ENCODE measurements at places on chromosomes 1 and 21.

DNA sequence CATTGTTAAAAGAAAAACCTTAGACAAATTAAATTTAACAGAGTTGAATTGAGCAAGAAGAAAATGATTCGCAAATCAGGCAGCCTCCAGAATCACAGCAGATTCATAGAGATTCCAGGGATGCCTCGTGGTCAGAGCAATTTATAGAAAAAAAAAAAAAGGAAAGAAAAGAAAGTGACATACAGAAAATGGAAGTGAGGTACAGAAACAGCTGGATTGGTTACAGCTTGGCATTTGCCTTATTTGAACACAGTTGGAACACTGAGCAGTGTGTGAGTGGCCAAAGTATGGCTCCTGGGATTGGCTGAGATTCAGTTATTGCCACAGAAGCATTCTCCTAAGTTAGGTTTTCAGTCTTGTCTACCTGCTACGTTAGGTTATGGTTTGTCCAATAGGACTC, 9.1 kb upstream of the C21orf91 start:
- peak; percentile 9 for DNase-seq

DNA sequence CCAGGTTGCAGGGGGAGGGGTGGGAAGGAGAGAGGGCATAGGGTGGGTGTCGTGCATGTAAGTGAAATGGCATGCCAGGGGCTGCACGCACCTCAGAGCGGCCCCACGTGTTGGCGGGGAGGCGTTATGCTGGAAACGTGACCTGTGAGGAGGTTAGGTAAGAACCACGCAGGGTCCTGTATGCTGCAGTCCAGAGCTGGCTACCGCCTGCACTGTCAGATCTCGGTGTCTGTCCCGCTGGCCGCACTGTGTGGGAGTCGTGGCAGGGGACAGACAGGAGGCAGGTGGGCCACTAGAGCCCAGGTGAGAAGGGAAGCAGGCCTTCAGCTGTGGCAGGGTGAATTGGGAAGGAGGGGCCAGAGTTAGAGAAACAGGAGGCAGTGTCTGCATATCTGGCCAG, 79.7 kb downstream of the GALNT2 start:
- no peak for DNase-seq

DNA sequence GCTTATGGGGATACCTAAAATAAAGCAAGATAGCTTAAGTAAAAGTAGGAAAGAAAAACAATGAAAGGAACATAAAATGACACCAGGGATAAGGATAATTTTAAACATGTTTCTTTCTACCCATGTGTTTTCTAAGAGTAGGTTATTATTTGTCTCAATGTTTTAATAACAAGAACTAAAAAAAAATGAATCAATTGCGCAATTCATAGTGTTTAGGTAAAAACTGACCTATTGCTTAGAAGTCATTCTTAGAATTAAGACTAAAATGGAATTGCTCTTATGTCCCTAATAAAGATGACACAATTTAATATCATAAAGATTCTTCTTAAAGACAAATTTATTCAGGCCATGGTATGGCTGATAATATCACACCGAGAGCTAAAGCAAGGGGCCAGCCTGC, 58.0 kb upstream of the COL24A1 start:
- DNase-seq: no peak

GRCh38 chr1:67261680-67262079, 46.0 kb upstream of the IL12RB2 start:
- DNase-seq: no peak

- DNase-seq: no peak
These were observed 9.0 kb downstream of the UMODL1 start for GRCh38 chr21:42079939-42080787.

GRCh38 chr1:11855430-11855829, 3.3 kb downstream of the NPPB start:
- no peak for DNase-seq

GRCh38 chr1:58799650-58800049, 15.8 kb upstream of the JUN start:
- no peak for DNase-seq

All from AG08396 (cell line).